Stomach (tissue), 19 donors: ENCODE measurements at places on chromosomes 6 and 20.
A peak's percentile ranks its signal among the peaks of the same experiment; 100 is the strongest.

DNA sequence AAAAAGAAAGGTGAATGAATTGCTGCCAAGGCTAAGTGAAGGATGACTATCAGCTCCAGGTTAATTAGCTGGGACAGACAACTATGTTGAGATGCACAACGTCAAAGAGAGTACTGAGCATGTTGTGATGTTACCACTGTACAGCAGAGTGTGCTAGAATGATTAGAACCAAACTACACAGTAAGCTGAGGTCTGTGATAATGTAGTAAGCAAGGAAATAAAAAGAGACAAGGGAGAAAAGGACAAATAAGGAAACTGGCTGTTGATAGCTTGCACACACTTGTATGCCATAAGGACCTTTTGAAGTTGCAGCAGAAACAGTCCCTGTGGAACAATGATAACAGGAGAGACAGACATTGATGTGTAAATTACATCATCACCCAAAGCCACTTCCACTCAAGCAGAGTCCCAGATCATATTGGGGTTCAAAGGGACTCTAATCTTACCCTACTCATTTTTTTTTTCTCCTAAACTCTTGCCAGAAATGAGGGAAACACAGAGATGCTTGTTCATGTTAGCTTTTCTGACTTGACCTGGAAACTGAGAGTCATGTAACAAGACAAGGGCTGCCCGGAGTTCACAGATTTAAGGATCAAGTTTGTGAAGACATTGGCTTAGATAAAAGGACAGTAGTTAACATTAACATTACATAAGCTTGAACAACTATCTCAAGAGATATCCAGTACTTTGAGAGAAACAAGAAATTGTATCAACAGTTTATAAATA, 189.9 kb downstream of the CENPW start:
- H3K27ac ChIP-seq: no peak overlapping the region
- no peaks in the 10 kb centered on the region for H3K27me3 ChIP-seq
- H3K4me1 ChIP-seq: peaks cover 6% of the 10 kb centered on the region
- peak; percentile 23 for DNase-seq
- H3K36me3 ChIP-seq: no peaks in the 10 kb centered on the region

GRCh38 chr6:118408863-118409262, 139.2 kb upstream of the PLN start:
- H3K36me3 ChIP-seq: no peaks in the 10 kb centered on the region
- no peak for DNase-seq
- H3K4me3 ChIP-seq: no peak overlapping the region
- H3K4me1 ChIP-seq: no peaks in the 10 kb centered on the region
- no peaks in the 10 kb centered on the region for H3K27me3 ChIP-seq
- no peak overlapping the region for H3K27ac ChIP-seq

DNA sequence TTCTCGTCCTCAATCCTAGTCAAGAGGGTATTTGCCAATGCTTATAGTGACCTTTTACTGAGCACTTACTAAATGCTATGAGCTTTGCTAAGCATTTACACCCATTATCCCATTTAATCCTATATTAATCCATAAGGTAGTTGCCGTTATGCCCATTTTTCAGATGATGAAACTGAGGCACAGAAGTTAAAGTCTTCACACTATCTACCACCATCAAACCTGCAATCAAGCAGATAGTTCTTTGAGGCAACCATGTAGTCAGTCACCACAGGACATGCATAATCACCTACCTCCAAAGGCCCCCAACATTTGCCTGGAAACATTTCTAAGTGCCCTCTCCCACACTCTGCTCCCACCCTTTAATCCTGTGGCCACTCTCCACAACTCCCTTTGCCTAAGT, 149.6 kb downstream of the LY86 start:
- H3K27ac ChIP-seq: peak overlapping the region; percentile 56
- H3K27me3 ChIP-seq: no peaks in the 10 kb centered on the region
- no peak overlapping the region for H3K4me3 ChIP-seq
- peaks cover 8% of the 10 kb centered on the region for H3K4me1 ChIP-seq
- DNase-seq: no peak
- no peaks in the 10 kb centered on the region for H3K36me3 ChIP-seq

GRCh38 chr20:50921803-50922501, 9.3 kb downstream of the ADNP start:
- H3K36me3 ChIP-seq: no peaks in the 10 kb centered on the region
- H3K4me3 ChIP-seq: no peak overlapping the region
- DNase-seq: no peak
- peak overlapping the region; percentile 30 for H3K27ac ChIP-seq

DNA sequence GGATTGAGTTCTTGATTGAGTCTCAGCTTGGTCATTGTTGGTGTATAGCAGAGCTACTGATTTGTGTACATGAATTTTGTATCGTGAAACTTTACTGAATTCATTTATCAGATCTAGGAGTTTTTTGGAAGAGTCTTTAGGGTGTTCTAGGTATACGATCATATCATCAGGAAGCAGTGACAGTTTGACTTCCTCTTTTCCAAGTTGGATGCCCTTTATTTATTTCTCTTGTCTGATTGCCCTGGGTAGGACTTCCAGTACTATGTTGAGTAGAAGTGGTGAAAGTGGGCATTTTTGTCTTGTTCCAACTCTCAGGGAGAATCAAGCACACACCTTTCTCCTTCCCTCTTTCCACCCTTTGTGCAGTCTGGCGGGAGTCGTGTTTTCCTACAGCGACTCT, 26.4 kb downstream of the RPP40 start:
- H3K4me1 ChIP-seq: peaks cover 11% of the 10 kb centered on the region
- no peaks in the 10 kb centered on the region for H3K36me3 ChIP-seq
- H3K27ac ChIP-seq: no peak overlapping the region
- no peaks in the 10 kb centered on the region for H3K27me3 ChIP-seq
- DNase-seq: no peak

DNA sequence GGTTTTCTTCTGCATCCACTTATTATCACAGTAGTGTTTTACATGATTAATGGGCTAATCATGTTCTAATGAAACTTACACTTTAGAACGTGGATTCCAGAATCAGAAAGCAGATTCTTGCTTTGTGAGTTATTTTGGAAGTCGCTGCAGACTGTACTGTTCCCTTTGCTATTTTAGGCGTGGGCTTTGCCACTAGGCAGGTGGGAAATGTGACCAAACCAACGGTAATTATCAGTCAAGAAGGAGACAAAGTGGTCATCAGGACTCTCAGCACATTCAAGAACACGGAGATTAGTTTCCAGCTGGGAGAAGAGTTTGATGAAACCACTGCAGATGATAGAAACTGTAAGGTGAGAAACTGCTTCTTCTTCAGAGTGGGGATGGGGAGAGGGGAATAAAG, 598 bp downstream of the FABP7 start:
- H3K27me3 ChIP-seq: no peaks in the 10 kb centered on the region
- no peak for DNase-seq
- H3K4me1 ChIP-seq: no peaks in the 10 kb centered on the region
- H3K36me3 ChIP-seq: no peaks in the 10 kb centered on the region

DNA sequence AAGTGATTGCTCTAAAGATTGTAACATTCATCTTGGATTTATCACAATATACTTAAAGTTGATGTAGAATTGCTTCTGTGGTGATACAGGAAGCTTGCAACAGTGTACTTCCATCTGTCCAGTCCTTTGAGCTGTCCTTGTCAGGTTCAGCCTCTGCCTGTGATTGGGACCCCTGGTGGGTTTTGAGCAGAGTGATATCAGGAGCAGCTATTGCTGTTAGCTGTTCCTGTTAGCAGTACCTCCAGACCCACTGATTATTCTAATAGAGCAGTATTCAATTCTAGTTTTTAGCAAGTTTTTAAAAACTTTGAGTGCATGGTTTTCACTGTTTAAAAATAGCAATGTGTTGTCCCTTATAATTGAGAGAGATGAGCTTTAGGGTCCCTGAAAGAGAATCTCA, 48.8 kb downstream of the TULP4 start:
- H3K27me3 ChIP-seq: no peaks in the 10 kb centered on the region
- no peaks in the 10 kb centered on the region for H3K36me3 ChIP-seq
- no peak overlapping the region for H3K27ac ChIP-seq
- H3K4me1 ChIP-seq: peaks cover 8% of the 10 kb centered on the region
- no peak for DNase-seq
- no peak overlapping the region for H3K4me3 ChIP-seq

DNA sequence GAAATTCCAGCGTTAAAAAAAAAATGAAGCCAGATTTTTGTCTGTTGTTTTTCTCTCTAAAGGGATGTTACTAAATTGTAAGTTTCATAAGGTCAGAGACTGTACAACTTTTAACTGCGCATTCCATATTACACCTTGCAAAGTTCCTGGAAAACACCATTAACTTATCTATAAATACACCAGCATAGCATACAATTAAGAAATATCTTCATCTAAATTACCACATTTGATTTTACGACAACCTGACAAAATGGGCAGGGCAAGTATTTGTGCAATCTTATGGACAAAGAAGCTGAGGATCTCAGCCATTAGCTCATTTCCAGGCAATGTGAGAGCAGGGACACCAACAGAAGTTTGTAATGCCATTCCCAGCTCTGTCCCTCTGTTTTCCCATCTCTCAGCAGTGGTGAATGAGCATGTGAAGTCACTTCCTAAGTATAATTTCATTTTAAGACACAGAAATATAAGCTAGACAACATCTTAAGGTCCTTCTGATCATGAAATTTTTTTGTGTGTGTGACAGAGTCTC, 12.9 kb upstream of the GCM1 start:
- DNase-seq: no peak
- H3K27ac ChIP-seq: no peak overlapping the region
- no peak overlapping the region for H3K4me3 ChIP-seq
- H3K4me1 ChIP-seq: no peaks in the 10 kb centered on the region
- no peaks in the 10 kb centered on the region for H3K27me3 ChIP-seq
- H3K36me3 ChIP-seq: no peaks in the 10 kb centered on the region

DNA sequence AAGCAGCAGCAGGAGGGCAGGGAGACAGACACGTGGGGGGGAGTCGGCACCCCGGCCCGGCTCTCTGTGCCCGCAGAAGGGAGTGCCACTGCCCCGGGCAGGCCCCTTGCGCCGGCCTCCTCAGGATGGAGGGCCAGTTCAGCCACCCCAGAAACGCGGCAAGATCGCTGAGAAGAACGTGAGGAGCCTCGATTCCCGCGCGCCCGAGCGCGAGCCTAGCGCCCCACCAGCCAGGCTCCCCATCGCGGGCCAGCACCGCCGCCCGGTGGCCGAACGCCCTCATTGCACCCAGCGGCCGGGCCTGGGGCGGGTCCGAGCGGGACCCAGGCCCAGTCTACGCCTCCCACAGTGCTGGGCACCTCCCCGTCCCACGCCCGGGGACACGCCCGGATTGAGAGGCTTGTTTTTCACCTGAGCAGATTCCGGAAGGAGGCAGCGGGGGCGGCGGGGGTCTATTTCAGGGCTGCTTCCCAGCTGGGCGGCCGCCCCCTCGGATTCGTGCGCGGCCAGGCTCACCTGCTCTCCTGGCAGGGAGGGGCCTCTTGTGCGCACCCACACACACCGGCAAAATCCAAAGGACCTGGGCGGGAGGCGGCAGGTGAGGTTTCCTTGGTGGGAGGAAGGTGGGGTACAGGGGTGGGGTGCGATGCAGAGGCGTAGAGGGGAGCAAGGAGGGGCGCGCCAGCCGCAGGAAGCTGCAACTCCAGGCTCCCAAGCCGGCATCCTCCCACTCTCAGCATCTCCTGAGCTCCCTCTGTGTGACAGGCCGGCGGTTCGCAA, 9.0 kb upstream of the GRM4 start:
- H3K4me1 ChIP-seq: peaks cover 6% of the 10 kb centered on the region
- H3K27ac ChIP-seq: no peak overlapping the region
- H3K36me3 ChIP-seq: no peaks in the 10 kb centered on the region
- H3K4me3 ChIP-seq: no peak overlapping the region
- peak; percentile 57 for DNase-seq
